Right atrium auricular region (tissue), 2 donors: ENCODE measurements at places on chromosomes 13 and 19. TPM values are rescaled to one million over a fixed set of nuclear protein-coding genes. Genes with fewer than 3 reads are reported as not detected.

Gene CYP2S1
- total RNA-seq = 0.59 TPM

Gene CD70
- total RNA-seq = not detected

Gene LILRA1
- total RNA-seq = 0.47 TPM

DNA sequence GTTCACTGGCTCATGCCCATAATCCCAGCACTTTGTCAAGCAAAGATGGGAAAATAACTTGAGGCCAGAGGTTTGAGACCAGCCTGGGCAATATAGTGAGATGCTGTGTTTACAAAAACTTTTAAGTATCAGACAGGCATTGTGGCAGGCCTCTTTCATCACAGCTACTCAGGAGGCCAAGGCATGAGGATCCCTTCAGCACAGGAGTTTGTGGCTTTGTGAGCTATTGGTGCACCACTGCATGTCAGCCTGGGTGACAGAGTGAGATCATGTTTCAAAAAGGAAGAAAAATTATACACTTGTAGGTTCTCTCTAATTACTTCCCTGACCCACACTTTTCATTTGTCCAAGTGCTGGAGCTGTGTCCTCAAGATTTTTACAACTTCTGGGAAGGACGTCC lies 11.5 kb upstream of the LGALS14 start:
- no peak overlapping the region for H3K4me3 ChIP-seq
- H3K36me3 ChIP-seq = no peaks in the 10 kb centered on the region
- H3K27me3 ChIP-seq = no peaks in the 10 kb centered on the region
- DNase-seq = no peak

GRCh38 chr13:108963846-108964600 lies 334.6 kb downstream of the MYO16 start:
- H3K36me3 ChIP-seq = no peaks in the 10 kb centered on the region
- no peak for DNase-seq
- H3K4me1 ChIP-seq = no peaks in the 10 kb centered on the region
